ENCODE measurements at places on chromosomes 12 and 14. TPM values are rescaled to one million over a fixed set of nuclear protein-coding genes. Genes with fewer than 3 reads are reported as not detected.

The CEBPE gene
- total RNA-seq: not detected

The INHBC gene
- total RNA-seq: not detected

The TMTC1 gene
- total RNA-seq: 48.3 TPM

The SERPINA5 gene
- 4.4 TPM for total RNA-seq

The RPGRIP1 gene
- 0.49 TPM for total RNA-seq

The HOXC6 gene
- 2.3 TPM for total RNA-seq

The SLCO1B1 gene
- not detected for total RNA-seq

The FGF23 gene
- not detected for total RNA-seq

The MGP gene
- 500 TPM for total RNA-seq
